ENCODE measurements at places on chromosomes 11 and 22.
A peak's percentile ranks its signal among the peaks of the same experiment; 100 is the strongest.

GRCh38 chr11:1225386-1226225 is 2.7 kb downstream of the MUC5B start:
- no peak for DNase-seq

GRCh38 chr22:29947410-29948384 is 64.7 kb downstream of the MTMR3 start:
- DNase-seq, result no peak

- no peak for DNase-seq
These were observed 268.6 kb downstream of the TMEM135 start for GRCh38 chr11:87306262-87306851.

DNA sequence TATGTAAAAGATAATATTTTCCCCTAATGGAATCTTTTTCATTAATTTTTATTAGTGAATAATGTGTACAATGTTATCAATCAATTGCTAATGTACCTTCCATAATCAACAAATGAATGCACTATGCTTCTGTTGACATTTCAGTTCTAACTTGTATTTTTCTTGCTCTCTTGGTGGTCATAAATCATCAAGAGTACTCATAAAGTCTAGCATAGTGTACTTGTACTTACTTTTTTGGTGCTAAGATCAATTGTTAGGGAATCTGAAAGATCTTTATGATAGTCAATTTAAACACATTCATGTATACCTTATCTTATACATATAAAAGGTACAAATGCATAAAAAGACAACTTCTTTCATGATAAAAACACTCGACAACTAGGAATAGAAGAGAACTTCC is 10.5 kb downstream of the ENTHD1 start:
- no peak for DNase-seq

DNA sequence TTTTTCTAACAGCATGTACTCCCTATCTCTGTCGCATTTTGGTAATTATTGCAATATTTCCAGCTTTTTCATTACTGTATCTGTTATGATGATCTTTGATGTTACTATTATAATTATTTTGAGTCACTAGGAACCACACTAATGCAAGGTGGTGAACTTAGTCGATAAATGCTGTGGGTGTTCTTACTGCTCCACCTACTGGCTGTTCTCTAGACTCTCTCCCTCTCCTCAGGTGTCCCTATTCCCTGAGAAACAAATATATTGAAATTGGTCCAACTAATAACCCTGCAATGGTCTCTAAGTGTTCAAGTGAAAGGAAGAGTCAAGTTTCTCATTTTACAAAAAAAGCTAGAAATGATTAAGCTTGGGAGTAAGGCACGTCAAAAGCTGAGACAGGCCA is 10.5 kb downstream of the ARL14EP start:
- no peak for DNase-seq

GRCh38 chr22:45071618-45072017 is 61.8 kb upstream of the PHF21B start:
- no peak for DNase-seq

DNA sequence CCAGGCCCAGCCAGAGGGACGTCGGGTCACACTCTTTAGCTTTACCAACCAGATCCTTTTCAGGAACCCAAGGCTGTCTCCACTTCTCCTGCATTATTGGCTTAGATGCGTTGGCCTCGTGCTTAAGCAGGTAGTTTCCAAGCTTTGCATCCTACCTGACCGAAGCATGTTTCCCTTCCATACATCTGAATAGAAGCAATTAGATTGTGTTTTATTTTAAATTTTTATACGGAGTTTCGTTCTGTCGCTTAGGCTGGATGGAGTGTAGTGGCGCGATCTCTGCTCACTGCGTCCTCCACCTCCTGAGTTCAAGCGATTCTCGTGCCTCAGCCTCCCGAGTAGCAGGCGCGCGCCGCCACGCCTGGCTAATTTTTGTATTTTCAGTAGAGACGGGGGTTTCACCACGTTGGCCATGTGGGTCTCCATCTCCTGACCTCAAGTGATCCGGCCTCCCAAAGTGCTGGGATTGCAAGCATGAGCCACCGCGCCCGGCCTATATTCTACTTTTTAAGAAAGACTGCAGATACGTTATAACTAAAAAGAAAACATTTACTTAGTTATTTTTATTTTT is 677 bp downstream of the DYNC2H1 start:
- no peak for DNase-seq

DNA sequence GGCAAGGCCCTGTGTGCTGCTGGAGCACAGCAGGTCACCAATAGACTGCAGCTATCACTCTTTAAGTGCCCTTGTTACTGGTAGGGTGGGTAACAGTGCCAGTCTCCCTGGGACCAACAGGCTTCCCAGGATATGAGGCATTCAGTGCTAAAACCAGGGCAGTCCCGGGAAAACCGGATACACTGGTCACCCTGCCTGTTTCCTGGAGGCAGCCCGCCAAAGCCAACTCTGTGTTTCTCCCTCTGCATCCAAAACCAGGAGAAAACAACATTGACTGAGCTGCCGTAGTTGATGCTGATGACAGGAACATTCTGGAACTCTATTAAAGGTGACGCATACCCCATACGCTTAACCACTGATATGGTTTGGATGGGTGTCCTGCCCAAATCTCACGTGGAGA is 149.1 kb downstream of the SHANK2 start:
- DNase-seq, result no peak

DNA sequence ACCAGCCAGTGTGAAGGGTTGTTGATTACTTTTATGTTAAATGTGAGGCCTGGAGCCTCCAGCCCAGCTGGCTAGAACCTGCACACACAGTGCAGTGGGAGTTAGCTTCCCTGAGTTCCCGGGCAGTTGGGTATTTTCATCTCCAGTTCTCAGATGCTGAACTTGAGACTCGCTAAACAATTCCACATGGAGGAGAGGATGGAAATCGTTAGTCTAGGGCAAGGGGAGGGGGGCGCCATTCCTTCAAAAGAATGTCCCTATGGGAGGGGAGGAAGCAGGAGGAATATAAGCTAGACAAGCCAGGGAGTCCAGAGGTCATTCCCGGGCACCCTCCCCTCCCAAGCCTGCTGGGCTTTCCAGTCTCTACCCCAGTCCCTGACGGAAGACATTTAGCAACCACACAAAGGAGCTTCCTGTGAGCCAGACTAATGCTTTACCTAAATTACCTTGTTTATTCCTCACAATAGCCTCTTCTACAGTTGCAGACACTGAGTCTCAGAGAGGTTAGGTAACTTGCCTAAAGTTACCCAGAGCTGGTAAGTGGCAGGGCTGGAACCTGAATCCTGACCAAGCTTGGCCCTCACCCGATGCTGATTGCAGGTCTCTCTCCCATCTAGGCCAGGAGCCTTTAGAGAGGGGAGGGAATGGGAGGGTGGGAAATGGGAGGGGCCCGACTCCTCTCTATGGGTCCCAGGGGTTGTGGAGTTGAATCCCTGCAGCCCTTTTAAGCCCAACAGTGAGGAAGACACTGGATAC is 1.9 kb upstream of the TSKU start:
- no peak for DNase-seq

DNA sequence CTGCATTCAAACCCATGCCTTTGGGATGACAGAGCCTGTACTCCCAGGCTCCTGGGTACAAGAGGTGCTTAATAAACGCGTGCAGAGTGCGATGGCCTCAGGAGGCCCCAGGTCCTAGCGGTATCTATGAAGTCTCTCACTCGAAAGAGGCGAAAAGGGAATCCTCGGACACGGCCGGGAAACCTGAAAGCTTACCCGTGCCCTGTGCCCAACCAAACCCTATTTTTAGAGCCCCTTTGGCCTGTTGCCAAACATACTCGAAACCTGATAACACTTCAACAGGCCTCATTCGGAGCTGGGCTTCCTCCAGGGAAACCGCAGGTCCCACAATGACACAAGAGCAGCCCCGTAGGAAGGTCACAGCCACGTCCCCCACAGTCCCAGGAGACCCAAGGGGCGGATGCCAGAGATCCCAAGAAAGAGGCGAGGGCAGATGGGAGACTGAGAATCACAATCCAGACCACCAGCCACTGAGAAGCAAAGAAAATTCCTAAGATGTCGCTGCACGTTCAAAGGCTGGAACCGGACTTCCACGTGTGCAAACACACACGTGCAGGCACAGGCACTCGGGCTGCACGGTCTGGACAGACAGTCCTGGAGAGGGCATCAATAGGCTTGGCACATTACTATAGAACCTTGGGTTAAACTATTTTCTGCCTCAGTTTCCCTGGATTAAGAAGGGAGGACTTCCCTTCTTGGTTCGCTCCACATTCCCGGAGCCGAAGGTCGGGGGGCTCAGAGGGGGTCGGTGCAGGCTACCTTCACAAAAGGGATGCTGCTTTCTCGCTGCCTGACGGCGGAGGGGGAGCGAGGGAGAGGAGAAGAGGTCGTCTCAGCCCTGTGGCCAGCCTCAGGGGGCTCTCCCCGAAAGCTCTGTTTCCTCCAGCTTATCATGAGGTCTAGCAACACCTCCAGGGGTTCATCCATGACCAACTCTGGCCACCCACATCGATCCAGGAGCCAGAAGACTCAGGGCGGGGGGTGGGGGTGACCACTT is 8.2 kb downstream of the PDGFB start:
- peak; percentile 70 for DNase-seq

- no peak for DNase-seq
These were observed 4.0 kb downstream of the ANKRD13D start for GRCh38 chr11:67293090-67293489.

- DNase-seq, result no peak
These were observed 4.8 kb upstream of the LSP1 start for GRCh38 chr11:1847926-1848639.

GRCh38 chr11:69358398-69359020 is 64.6 kb downstream of the MYEOV start:
- no peak for DNase-seq

- no peak for DNase-seq
These were observed 6.2 kb downstream of the SMTNL1 start for GRCh38 chr11:57543593-57543992.

DNA sequence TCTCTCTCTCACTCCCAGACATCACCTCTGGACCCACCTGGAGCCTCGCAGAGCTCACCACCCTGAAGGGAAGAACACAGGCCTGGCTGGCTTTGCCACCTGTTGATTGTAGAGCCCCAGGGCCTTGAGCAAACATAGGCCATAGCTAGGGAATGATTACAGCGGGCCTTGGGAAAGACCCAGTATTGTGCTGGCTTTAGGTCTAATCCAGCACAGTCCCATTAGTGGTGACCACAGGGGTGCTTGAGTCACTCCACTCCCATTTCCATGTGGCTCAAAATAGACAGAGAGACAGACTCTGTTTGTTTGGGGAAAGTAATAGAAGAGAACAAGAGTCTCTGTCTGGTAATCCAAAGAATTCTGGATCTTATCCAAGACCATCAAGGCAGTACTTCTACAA is 42.7 kb upstream of the FAM181B start:
- DNase-seq, result no peak

- DNase-seq, result no peak
These were observed 24.3 kb downstream of the MPPED2 start for GRCh38 chr11:30561691-30562415.

- DNase-seq, result no peak
These were observed 59.7 kb upstream of the BARX2 start for GRCh38 chr11:129315781-129316579.

- DNase-seq, result no peak
These were observed 12.3 kb downstream of the EIF4ENIF1 start for GRCh38 chr22:31477329-31477728.

DNA sequence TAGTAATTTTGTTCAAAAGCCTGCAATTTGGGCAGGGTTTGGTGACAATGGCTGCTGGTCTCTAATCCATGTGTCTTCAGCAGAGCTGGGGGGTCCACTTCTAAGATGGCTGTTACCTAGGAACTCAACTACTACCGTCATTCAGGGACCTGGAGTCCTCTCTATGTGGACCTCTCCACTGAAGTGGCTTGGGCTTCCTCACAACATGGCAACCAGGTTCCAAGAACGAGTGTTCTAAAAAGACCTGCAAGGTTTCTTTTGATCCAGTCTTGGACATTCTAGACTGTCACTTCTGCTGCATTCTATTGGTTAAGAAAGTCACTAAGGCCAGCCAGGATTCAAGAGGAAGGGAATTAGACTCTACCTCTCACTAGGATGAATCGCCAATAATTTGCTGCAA is 387.0 kb downstream of the NXPE2 start:
- DNase-seq, result no peak

DNA sequence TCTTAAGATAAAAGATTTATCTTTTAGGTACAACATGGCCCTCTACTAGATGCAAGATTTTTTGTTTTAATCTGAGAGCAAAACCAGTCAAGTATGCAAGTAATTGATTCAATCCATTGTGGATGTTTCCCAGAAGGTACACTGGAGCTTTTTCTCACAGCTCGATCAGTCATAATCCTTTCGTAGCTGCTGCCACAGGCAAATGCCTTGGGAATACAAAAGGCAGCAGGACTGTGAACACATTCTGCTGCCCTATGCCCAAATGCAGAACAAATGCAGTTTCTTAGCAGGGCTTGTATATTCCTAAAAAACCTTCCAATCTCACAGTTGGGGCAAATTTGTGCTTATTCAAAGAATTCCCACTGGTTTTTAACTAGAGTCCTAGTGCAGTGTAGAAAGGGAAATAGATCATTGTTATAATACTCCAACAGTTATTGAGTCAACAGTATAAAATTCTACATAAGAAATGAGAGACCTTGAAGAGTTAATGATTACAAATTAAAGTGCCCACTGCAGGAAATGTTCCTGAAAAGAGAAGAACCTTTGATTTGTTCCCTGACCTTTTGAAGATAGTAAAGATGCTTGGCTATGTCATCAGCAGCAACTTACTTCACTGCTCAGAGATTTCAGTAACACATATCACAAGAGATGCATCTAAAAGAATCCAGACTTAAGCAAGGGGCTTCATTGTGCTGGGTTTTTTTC is 14.1 kb downstream of the LPXN start:
- no peak for DNase-seq

- DNase-seq, result no peak
These were observed 8.6 kb upstream of the IGLL5 start for GRCh38 chr22:22878801-22879674.
